ENCODE measurements at places on chromosomes 1 and 21.

DNA sequence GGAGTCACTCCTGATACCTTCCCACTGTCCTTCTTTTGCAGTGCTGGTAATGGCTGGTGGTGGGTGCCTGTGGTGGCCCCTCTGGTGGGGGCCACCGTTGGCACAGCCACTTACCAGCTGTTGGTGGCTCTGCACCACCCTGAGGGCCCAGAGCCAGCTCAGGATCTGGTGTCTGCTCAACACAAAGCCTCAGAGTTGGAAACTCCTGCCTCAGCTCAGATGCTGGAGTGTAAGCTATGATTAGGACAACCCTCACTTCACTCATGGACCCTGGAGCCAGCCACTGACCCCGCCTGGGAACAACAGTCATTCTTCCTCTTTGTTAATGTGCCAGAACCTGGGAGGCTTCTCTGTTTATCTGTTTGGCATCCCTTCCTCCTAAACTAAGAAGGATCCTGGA is 1.1 kb upstream of the ATP8B2 start:
- DNase-seq, result no peak

DNA sequence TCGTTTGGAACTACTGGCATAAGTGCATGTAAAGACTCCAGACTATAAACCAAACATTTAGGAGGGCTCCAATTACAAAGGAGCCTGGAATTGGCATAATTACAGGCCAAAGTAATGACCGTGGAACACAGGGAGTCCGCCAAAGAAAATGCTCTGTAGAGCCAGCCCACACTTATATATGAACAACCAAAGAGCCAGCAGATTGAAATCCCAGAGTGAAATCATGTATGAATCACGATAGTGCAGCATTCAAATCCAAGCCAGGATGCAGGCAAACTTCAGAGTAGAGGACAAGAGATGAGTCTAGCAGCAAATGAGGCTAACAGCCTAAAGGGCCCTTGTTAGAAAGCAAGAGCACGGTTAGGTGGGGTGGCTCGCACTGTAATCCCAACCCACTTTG is 13.1 kb downstream of the VPS26C start:
- no peak for DNase-seq

DNA sequence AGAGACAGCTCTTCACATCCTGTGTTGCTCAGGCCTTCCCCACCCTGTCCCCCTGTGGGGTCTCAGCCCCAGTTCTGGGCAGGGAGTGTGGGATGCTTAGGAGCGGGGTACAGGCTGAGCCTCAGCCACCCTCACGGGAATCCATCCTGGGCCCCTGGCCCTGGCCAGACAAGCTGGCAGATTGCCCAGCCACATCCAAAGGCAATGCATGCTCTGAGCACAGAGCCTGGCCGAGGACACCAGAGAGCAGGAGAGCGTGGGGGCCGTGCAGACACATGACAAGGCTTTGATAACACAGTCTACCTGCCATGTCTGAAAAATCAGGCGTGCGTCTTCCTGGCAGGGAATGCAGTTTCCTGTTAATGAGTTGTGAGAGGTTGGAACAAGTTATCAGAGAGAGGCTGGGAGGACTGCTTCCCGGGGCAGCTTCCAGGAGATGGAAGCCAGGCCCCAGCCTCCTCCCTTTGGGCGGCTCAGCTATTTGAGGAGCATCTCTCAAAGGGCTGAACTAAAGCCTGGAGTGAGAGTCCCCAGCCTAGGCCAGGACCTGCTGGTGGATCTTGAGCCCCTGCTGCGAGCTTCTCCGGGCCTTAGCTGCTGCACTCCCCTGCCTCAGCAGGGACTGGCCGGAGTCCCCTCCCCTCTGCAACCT is 72.2 kb upstream of the SELENON start:
- DNase-seq, result no peak

GRCh38 chr1:200176798-200177197 is 149.3 kb downstream of the NR5A2 start:
- no peak for DNase-seq

GRCh38 chr1:224732377-224733026 is 116.4 kb downstream of the CNIH3 start:
- DNase-seq, result no peak

DNA sequence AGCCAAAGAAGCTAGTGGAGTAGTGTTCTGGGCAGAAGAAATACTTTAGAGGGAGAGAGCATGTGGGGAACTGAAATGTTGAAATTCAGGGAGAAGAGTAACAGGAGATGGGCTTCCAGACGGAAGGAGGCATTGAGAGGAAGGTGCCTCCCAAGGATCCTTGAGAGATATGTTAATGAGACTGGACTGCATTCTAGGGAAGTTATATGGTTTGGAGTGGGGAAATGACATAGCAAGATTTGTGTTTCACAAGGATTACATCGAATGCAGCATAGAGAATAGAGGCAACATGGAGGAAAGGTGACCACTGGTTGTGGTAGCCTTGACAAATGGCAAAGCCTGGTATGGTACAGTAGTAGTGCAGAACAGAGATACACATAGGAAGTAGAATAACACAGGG is 160.5 kb upstream of the HMCN1 start:
- DNase-seq, result no peak

GRCh38 chr1:39142401-39143060 is 62.0 kb upstream of the MACF1 start:
- DNase-seq, result no peak

GRCh38 chr1:84674705-84675104 is 15.6 kb downstream of the SSX2IP start:
- DNase-seq, result no peak

DNA sequence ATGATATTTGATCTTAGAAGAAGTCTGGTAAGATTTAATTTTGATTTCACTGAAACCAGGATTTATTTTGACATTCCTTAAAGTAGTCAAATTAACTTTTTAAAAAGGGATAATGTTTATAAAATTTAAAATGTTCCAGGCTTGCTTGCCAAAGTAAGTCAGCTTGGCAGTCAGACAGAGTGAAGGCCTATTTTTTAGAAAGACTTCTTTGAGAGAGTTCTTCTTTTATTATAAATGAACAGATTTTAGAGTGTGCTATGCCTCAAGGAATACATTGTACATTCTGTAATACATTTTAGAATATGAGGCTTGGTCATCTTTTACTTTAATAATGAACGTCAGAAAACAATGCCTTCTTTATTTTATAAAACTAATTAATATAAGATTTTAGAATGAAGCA is 138.7 kb downstream of the DISP1 start:
- no peak for DNase-seq

GRCh38 chr1:24266398-24266941 is 52.7 kb upstream of the GRHL3 start:
- DNase-seq, result no peak

DNA sequence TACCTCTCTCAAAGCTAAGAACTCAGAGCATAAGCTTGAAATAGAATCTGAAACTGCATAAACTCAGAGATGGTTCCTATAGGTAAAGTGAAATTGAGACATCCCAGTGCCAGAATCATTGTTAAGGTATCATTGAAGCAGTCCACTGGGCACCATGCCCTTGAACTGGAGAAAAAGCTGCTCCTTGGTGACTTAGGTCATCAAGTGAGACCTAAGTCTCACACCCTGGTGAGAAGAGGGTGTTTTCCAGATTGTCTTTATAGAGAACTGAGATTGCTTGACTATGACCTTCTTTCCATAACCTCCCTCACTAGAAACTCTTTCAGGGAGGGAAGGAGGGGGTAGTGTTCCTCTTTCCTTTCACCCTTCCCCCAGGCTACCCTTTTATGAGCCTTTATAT is 9.4 kb upstream of the ATP6V1G3 start:
- DNase-seq, result no peak

- no peak for DNase-seq
Observed at GRCh38 chr1:48943826-48944225, 167.1 kb upstream of the BEND5 start.

GRCh38 chr1:6443339-6444115 is 19.0 kb downstream of the ESPN start:
- no peak for DNase-seq

DNA sequence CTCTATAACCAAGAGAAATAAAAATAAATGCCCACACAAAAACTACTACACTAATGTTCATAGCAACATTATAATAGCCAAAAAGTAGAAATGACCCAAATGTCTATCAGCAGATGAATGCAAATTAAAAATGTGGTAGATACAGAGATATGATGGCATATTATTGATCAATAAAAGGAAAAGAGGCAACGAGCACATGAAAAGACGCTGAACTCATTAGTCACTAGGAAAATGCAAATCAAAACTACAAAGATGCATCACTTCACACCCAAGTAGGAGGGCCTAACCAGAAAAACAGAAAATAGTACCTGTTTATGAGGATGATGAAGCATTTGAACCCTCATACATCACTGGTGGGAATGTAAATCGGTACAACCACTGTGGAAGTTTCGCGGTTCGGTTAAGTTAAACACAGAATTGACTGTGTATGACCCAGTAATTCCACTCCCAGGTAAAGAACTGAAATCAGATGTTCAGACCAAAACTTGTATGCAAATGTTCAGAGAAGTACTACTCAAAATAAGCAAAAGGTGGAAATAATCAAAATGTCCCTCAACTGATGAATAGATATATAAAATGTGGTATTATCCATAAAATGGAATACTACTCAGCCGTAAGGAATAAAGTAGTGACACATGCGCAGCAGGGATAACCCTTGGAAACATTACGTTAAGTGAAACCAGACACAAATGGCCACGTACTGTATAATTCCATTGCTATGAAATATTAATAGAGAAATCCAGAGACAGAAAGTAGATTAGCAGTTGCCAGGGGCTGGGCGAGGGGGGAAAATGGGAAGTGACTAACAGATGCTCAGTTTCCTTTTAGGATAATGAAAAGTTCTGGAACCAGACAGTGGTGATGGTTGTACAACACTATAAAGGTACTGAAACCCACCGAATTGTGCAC is 3.1 kb downstream of the USP48 start:
- no peak for DNase-seq

DNA sequence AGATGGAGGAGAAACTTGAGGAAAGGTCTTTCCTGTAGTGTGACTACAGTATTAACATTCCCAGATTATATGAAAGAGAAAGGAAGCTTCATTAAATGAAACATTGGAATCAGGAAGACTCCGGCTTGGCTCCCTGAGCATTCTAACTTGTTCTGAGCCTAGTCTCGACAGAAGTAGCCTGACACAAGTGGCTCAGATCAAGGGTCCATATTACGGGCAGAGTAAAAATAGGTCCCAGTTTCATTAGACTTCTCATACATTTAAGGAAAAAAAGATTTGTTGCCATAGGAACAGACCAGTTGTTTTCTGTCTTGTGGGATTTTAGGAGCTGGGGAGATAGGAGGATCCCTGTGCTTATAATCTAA is 12.8 kb downstream of the SMAP2 start:
- no peak for DNase-seq

GRCh38 chr1:75614399-75614756 is 3.5 kb upstream of the SLC44A5 start:
- DNase-seq, result no peak
